ENCODE measurements at places on chromosomes 1 and 21.
A peak's percentile ranks its signal among the peaks of the same experiment; 100 is the strongest.

DNA sequence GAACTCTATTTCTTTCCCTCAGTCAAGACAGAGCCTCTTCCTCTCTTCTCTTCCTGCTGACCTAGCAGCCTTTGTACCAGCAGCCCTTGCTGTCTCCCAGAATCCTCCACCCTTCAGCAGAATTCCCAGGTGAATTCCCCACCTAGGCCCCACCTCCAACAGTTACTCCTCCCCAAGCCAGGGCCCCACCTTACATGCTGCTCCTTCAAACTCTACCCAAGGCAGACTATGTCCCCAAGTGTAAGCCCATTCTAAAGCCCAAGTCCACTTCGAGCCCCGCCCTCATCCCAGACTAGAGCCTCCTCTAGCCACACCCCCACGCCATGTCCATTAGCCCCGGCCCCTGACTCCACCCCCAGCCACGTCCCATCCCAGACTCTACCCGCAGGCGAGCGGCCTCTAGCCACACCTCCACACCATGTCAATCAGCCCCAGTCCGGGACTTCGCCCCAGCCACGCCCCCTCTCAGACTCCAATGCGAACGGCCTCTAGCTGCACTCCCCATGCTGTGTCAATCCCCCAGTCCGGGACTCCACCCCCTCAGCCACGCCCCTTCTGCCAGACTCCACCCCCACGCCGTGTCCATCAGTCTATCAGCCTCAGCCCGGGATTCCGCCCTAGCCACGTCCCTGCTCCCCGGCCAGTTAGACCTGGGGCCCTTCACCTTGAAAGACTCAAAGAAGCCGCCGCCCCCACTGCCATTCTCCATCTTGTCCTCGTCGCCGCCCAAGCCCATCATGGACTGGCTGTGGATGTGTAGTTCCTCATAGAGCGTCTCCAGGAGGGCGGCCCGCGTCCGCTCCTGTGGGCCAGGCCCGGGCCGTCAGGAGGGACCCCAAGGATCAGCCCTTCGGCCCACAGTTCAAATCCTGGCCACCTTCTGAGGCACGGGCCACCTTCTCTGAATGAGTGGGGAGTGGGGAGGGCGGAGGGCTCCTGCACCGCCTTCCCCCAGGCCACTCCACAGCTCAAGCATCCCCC is 61.3 kb downstream of the RAP1GAP start:
- DNase-seq = peak; percentile 85
- no peaks in the 10 kb centered on the region for H3K4me1 ChIP-seq
- no peaks in the 10 kb centered on the region for H3K27me3 ChIP-seq
- H3K27ac ChIP-seq = no peak overlapping the region

GRCh38 chr1:51924455-51924854 is 45.9 kb upstream of the NRDC start:
- DNase-seq = no peak
- H3K27ac ChIP-seq = no peak overlapping the region
- H3K27me3 ChIP-seq = no peaks in the 10 kb centered on the region

DNA sequence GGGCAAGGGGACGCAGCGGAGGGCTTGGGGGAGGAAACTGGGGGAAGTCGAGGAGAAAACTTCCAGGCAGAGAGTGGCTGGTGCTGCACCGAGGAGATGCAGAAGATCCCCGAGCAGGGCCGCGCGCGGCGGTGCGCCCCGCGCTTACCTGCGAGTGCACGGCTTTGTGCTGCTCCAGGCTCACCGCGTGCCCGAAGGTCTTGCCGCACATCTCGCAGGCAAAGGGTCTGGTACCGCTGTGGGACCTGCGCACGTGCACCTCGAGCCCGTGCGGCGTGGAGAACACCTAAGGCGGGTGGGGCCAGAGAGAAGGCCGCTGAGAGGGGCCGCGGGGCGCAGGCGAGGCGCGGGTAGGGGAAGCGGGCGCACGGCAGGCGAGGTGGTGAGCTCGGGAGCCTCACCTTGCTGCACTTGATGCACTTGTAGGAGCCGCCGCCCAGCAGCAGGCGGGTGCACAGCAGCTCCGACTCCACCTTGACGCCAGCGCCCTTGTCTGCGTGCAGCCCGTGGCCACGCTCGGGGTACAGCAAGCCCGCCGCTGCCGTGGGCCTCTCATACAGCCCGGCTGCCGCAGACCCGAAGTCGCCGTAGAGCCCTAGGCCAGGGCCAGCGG is 6.4 kb downstream of the GFI1 start:
- H3K27me3 ChIP-seq = peaks cover 71% of the 10 kb centered on the region
- DNase-seq = no peak
- no peak overlapping the region for H3K4me3 ChIP-seq
- no peak overlapping the region for H3K27ac ChIP-seq
- H3K36me3 ChIP-seq = no peaks in the 10 kb centered on the region
- H3K4me1 ChIP-seq = no peaks in the 10 kb centered on the region

DNA sequence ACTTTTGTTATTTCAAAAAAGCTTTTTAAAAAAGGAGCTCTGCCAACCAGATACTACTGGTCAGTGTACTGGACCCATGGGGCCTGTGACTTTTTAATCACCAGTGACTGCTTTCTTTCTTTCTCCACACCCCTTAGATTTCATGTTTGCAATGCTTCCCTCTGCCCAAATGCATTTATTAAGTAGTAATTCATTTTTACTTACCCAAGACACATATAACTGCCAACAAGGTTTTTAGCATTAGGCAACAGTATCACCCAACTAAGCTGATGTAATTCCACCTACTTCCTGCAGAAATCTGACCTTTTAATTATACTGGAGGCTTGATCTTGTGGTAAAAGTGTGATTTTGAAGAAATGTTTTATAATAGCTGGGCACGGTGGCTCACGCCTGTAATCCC is 12.5 kb downstream of the MECR start:
- no peaks in the 10 kb centered on the region for H3K27me3 ChIP-seq
- no peak overlapping the region for H3K4me3 ChIP-seq
- DNase-seq = no peak
- peaks cover 62% of the 10 kb centered on the region for H3K36me3 ChIP-seq
- no peaks in the 10 kb centered on the region for H3K4me1 ChIP-seq
- H3K27ac ChIP-seq = no peak overlapping the region

GRCh38 chr1:89832496-89833127 is 11.8 kb downstream of the LRRC8D start:
- no peaks in the 10 kb centered on the region for H3K4me1 ChIP-seq
- H3K4me3 ChIP-seq = no peak overlapping the region
- no peak overlapping the region for H3K27ac ChIP-seq
- H3K27me3 ChIP-seq = no peaks in the 10 kb centered on the region
- H3K36me3 ChIP-seq = peaks cover 3% of the 10 kb centered on the region

Measured in RWPE2 (cell line).